Activated CD4-positive, alpha-beta T cell treated with anti-CD3 and anti-CD28 coated beads, Interleukin-2, Interleukin-4, amounts not matched to agents 100 ng/mL and 50 ng/mL, durations not matched to agents 16 hours and 8 hours (primary cell): ENCODE measurements at places on chromosomes 12 and 14.

GRCh38 chr14:24840204-24840893 is 206.4 kb upstream of the GZMB start:
- DNase-seq, result no peak

- no peak for DNase-seq
These were observed 37.2 kb downstream of the CRADD start for GRCh38 chr12:93714382-93714781.

DNA sequence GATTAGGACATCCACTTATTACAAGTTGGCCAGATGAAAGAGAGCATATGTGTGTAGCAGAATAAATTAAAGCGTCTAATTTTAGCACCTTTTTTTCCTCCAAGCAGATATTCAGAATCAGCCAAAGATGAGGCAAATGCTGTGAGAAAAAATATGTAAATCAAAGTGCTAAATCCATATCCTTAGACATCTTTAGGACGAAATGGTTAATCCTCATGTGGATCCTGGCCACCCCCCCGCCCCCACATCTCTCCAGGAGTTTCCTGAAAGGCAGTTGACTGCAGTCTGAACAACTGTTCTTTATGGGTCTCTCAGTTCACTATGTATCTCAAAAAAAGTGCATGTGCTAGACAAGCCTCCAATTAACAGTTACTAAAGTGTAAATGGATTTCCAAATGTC is 1768.1 kb upstream of the SEL1L start:
- DNase-seq, result no peak

- no peak for DNase-seq
These were observed 28.5 kb downstream of the A2M start for GRCh38 chr12:9087087-9087835.

GRCh38 chr12:108972358-108972757 is 48.5 kb downstream of the SVOP start:
- DNase-seq, result no peak

- DNase-seq, result no peak
These were observed 28.3 kb downstream of the SH2B3 start for GRCh38 chr12:111434049-111434448.

DNA sequence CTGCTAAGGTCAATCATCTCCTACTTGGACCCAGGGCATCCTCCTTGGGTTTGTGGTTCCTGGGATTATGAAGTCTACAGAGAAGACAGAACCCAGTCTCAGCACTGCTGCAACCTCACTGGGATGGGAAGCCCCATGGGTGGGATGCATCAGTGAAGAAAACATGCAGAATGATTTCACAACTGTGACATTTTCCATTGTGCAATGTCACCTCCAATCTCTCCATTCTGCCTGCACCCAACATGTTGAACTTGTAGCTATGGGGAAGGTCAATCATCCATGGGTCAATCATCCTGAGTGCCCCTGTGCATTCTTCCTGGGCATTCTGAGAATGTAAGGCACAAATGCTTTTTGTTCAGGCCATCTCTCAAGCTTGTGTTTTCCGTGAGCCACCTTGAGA is 1004.4 kb upstream of the TMEM132C start:
- no peak for DNase-seq
